ENCODE measurements at places on chromosomes 13 and 19.

- no peak for DNase-seq
Observed at GRCh38 chr13:48570216-48570828, 37.4 kb upstream of the RCBTB2 start.

- DNase-seq, result no peak
Observed at GRCh38 chr19:42131149-42132029, 857 bp downstream of the POU2F2 start.

DNA sequence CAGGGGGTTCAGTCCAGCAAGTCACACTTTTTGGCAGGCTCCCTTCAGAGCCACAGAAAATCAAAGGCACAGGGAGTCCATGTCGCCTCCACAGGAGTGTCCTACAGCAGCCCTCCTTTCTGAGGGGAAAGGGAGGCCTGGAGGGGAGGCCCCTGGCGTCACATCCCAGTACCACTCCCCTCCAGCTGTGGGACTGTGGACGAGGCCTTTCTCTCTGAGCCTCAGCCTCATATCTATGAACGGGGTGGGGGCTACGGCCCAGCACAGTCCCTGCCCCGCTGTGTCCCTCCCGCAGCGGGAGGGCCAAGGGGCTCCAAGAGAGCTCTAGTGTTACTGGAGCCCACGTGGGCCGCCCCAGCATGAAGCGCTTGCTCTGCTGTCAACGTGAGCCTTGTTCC lies 23.8 kb downstream of the PEPD start:
- DNase-seq, result no peak

DNA sequence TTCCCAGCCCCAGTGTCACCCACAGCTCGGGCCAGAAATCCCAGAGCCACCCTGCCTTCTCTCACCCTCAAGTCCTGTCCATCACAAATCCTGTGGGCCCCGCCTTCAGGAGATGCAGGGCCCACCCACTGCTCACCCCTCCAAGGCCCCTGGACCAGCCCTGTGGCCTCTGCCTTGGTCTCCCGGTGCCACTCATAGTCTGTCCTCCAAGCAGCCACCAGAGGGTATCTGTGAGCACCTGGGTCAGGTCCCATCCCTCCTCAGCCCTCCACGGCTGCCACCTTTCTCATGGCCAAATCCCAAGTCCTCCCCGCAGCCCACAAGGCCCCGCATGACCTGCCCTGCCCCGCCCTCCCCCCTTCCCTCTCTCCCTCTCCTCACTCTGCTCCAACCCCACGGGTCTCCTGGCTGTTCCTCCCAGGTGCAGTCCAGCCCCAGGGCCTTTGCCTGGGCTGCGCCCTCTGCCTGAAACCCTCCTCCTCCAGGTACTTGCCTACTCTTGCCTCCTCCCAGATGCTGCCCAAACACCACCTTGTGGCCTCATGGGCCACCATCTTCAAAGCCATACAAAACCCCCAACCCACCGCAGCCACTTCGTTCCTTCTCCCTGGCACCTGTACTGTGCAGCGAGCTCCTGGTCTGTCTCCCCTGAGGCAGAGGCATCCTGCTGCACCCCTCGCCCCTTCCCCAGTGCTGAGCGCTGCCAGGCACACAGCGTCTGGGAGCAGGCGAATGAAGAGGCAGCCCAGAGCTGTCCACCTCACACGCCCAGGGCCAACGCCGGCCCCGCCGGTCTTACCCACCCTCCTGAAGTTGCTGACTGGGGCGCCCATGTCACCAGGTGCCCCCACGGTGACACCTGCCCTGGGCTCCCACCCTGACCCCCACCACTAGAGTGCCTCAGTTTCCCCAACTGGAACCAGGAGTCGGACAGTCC lies 13.2 kb upstream of the UQCR11 start:
- no peak for DNase-seq

DNA sequence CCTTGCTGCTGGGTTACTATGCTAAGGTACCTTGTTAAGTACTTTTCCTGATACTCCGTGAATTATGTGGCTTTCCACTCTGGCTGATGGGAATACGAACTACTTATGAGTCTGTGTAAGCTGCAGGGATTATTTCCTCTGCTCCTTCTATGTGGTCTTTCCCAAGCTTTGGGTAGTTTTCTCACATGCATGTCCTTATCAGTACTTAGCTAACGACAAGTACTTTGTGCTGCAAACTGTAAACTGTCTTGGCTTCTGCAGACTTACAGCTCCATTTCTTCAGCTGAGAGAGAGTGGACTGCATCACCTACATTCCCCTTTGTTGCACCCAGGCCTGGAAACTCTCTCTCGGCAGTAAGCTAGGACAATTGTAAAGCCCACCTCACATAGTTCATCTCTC lies 76.6 kb downstream of the FGF9 start:
- DNase-seq, result no peak

DNA sequence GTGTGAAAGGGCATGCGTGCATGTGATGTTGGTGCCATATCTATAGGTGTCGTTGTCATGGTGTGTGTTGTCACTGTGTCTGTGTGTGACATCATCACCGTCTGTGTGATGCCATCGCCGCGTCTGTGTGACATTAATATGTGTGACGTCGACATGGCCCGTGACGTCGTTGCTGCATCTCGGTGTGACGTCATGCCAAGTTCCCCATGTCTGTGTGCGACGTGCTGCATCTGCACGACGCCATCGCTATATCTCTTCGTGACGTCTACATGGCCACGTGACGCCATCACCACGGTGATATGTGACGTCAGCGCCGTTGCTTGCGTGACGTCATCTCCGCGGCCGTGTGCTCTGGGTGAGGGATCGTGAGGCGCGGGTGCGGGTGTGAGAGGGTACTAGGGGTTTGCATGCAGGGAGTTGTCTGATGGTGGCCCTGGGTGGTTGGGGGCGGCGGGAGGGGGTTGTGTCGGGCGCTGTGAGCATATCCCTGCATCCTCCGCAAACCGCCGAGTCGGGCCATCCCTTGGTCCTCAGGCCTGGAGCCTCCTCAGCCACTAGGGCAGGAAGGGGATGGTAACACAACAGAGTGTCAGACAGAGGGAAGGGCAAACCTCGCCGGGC lies 14.6 kb downstream of the GTPBP3 start:
- no peak for DNase-seq

GRCh38 chr13:74204602-74205312 lies 70.6 kb upstream of the KLF12 start:
- no peak for DNase-seq

DNA sequence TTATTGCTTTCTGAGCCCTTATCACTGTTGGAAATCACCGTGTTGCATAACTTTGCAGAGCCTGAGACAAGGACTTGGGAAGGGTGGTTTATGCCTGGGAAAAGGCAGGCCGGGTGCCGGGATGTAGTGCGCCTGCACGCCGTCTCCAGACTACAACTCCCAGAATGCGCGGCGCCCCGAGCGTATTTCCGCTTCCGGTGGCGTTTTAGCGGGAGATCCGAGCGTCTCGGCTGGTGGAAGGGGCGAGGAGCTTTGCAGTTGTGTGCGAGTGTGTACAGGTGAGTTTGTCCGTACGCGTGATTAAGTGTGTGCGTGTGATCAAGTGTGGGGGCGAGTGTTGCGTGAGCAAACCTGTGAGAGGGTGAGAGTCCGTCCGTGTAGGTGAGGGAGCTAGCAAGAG lies 75.4 kb downstream of the PEG3 start:
- no peak for DNase-seq

GRCh38 chr13:85806553-85807175 lies 7.4 kb upstream of the SLITRK6 start:
- DNase-seq, result no peak

DNA sequence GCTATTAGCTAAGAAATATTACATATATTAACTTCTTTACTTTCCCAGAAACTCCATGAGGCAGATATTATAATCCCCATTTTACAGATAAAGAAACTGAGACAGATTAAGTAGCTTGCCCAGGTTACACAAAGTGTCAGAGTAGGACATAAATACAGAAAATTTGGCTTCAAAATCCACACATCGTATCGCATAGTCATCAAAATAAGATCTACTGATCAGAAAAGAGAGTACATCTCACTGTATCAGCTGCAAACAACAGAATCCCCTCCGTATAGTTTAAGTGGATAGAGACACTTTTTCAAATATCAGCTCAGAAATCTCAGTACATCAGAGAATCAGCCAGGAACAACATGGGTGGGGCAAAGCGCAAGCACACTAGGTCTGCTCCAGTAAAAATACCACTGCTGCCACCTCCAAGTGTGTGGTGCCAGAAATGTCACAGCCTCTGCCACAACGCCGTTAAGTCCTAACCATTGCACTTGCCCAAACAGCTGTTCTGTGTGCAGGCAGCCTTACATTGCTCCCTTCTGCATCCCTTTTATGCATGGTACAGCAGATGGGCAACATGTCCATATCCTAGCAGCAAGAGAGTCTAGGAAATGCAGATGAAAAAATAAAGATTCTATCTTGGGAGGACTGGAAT lies 204.8 kb downstream of the KLF12 start:
- DNase-seq, result no peak

- no peak for DNase-seq
Observed at GRCh38 chr13:36323951-36324566, 22.1 kb downstream of the SPART start.

- no peak for DNase-seq
Observed at GRCh38 chr13:24178847-24179485, 18.4 kb downstream of the SPATA13 start.

- DNase-seq, result no peak
Observed at GRCh38 chr19:7527516-7528191, 5.2 kb downstream of the MCOLN1 start.

DNA sequence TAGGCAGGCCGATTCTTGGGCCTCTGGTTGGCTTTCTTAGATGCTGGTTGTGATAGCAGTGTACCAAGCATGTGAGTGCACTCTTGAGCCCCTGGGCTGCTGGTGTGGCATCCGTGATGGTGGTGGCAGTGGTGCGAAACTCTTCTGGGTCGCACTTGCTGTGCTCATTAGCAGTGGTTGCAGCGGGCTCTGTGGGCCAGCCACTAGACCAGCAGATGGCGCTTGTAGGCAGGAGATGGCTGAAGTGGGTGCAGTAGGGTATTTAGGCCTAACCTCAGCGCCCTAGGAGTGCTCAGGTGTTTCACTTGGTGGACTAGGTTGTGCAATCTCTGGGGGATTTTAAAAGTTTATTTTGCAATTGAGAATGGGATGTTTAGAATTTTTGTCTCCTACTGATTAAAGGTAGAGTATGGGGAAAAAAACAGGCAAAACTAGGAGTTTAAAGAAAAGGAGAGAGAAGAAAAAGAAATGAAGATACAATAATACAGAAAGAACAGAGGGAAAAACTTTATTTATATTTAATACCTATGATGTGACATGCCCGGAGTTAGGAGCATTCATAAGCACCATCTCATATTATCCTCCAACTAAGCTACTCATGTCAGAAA lies 4.3 kb upstream of the ZNF17 start:
- DNase-seq, result peak; percentile 71

- peak; percentile 53 for DNase-seq
Observed at GRCh38 chr13:51764184-51765141, 39.5 kb downstream of the DHRS12 start.

- DNase-seq, result no peak
Observed at GRCh38 chr13:79919091-79919490, 421.8 kb downstream of the SPRY2 start.

DNA sequence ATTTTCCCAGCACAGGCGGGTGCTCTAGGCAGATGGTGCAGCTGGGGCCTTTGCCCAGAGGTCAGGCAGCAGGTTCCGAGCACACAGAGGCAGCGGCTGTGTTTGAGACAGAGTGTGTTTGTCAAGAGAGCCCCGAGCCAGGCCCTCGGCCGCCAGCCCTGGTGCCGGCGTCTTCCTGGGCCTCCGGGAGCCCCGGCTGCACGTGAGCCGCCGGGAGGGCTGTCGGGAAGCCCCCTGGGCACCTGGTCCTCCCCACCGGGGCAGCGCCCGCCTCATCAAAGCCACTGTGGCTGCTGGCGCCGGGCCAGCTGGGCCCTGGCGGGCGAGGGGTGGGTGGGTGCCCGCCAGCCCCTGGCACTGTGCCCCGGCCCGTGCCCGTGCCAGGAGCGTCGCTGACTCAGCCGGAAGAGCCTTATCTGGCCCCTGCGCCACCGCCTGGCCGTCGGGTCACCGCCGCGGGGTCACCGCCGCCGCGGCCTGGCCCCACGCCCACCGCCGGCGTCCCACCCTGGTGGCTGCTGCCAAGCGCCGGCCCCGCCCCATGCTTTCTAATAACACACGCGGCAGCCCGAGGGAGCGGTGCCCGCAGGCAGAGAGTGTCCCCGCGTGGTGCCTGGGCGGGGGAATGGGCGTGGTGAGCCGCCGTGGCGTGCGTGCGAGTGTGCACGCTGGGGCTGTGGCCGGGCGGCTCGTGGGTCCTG lies 14.9 kb downstream of the ARID3A start:
- DNase-seq, result peak; percentile 67

GRCh38 chr19:39686739-39687138 lies 17.5 kb upstream of the LGALS14 start:
- no peak for DNase-seq

DNA sequence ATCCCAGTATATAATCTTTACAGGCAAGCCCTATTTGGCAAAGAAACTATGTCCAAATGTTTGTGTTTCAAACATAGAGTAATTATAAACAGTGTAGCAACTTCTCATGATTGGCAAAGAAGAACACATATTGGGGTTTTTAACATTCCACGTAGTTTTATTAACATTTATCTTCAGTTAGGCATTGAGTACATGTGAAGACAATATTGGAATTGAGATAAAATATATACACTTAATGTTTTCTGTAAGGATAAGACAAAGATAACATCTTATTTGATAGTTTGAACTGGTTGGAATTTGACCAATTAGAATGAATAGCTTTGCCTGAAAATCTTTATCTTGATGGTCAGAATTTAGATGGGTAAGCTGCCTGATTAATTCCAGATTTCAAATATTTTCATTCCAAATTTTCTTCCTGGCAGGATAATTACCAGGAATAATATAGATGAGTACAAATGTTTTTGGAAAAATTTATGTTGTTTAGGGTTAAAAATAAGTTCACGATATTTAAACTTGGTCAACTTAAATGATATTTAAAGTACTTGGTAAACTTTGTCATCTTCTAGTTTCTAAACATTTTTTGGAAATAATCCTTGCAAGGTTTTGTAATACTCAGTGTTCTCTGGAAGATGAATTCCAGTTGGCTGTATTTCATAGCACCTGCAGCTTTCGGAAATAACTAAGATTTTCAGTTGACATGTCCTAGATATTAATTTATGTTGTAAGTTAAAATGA lies 536.5 kb upstream of the SPRY2 start:
- no peak for DNase-seq

- DNase-seq, result peak; percentile 70
Observed at GRCh38 chr13:40271931-40272775, 394.3 kb downstream of the FOXO1 start.

Measured in activated CD8-positive, alpha-beta memory T cell treated with anti-CD3 and anti-CD28 coated beads, Interleukin-2, amount 50 U/mL, for 4 hours (primary cell).